Activated B cell treated with CpG ODN at 0.5 μM for 24 hours (primary cell): ENCODE measurements at places on chromosomes 6 and 20. TPM values are rescaled to one million over a fixed set of nuclear protein-coding genes. Genes with fewer than 3 reads are reported as not detected.

FAM50B gene
- total RNA-seq, result 7.6 and 8.1 TPM in 2 replicates

OR12D3 gene
- not detected in 2 replicates for total RNA-seq

GRCh38 chr6:76703786-76704185 is 631.3 kb upstream of the IMPG1 start:
- DNase-seq, result no peak

DNA sequence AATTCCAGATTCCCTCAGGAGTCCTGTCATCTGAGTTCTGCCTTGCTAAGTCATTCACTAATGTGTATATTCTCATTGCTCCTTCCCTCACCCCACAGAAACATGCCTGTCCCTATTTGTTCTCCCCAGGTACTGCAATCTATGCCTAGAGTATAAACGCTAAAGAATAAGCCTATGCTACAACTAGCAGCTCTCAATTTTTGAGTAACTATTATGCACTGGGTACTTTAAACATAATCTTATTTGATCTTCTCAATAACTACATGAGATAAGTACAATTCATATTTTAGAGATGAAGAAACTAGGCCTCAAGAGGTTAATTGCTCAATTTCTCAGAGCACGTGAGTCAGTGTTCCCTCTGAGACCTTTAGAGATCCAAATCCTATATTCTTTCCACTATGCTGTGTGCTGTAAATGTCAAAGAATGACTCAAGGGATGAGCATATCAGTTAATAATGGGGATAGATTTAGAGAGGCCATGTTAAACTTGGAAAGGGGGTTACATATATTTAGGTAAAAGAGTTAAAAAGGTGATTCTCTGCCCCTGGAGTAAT is 423.8 kb upstream of the ADGRB3 start:
- DNase-seq, result no peak
- no peaks in the 10 kb centered on the region for H3K4me1 ChIP-seq
- no peak overlapping the region for H3K4me3 ChIP-seq
- H3K27me3 ChIP-seq, result no peaks in the 10 kb centered on the region

DNA sequence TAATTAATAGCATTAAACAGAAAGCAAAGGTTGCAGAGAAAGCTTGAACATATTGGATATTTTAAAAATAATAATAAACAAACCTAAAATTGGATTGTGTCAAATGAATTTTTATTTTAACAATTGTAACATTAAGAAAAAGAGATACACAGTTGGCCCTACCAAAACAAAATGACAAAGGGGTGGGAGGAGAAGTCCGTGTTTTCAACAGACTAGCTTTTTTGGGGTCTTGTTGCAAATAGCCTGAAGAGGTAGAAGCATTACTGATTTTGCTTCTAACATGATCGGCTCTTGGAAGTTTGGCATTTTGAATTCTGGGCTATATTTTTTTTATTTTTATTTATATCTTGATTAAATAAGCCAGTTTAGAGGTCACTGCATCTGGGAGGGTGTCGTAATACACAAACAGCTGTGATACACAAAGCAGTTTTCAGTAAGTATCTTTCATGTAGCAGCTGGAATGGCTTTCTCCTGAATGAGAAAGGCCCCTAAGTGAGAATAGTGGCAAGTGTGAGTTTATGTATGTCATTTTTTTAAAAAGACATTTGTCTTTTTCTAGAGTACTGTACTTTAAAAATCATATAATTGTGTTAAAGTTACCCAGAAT is 85.5 kb upstream of the ZNF217 start:
- DNase-seq, result no peak
- H3K4me1 ChIP-seq, result peaks cover 26% of the 10 kb centered on the region
- H3K27me3 ChIP-seq, result no peaks in the 10 kb centered on the region
- H3K36me3 ChIP-seq, result no peaks in the 10 kb centered on the region
- H3K27ac ChIP-seq, result no peak overlapping the region
- H3K4me3 ChIP-seq, result no peak overlapping the region

- no peaks in the 10 kb centered on the region for H3K4me1 ChIP-seq
- H3K4me3 ChIP-seq, result no peak overlapping the region
- DNase-seq, result no peak
- peaks cover 5% of the 10 kb centered on the region for H3K27me3 ChIP-seq
- H3K27ac ChIP-seq, result no peak overlapping the region
- no peaks in the 10 kb centered on the region for H3K36me3 ChIP-seq
Measured at GRCh38 chr20:47799116-47799715, 13.9 kb upstream of the SULF2 start.

GRCh38 chr6:115909923-115910546 is 150.7 kb downstream of the FRK start:
- no peaks in the 10 kb centered on the region for H3K4me1 ChIP-seq
- peaks cover 6% of the 10 kb centered on the region for H3K27me3 ChIP-seq
- H3K4me3 ChIP-seq, result no peak overlapping the region
- no peak overlapping the region for H3K27ac ChIP-seq

GRCh38 chr6:79861023-79861422 is 86.3 kb downstream of the ELOVL4 start:
- H3K27me3 ChIP-seq, result no peaks in the 10 kb centered on the region
- H3K27ac ChIP-seq, result no peak overlapping the region
- no peak overlapping the region for H3K4me3 ChIP-seq
- no peaks in the 10 kb centered on the region for H3K36me3 ChIP-seq
- no peaks in the 10 kb centered on the region for H3K4me1 ChIP-seq

GRCh38 chr6:96947055-96947454 is 22.5 kb downstream of the KLHL32 start:
- peaks cover 6% of the 10 kb centered on the region for H3K4me1 ChIP-seq
- H3K4me3 ChIP-seq, result no peak overlapping the region
- no peaks in the 10 kb centered on the region for H3K36me3 ChIP-seq
- no peaks in the 10 kb centered on the region for H3K27me3 ChIP-seq
- no peak overlapping the region for H3K27ac ChIP-seq

VWA7 gene
- total RNA-seq, result 1.6 and 2.9 TPM in 2 replicates
